GDM1 (cell line): ENCODE measurements at places on chromosomes 7 and 10.

GRCh38 chr10:28320090-28320489, 17.2 kb upstream of the MPP7 start:
- no peak for DNase-seq

GRCh38 chr7:95394370-95394769, 1.8 kb downstream of the PON3 start:
- DNase-seq = no peak

DNA sequence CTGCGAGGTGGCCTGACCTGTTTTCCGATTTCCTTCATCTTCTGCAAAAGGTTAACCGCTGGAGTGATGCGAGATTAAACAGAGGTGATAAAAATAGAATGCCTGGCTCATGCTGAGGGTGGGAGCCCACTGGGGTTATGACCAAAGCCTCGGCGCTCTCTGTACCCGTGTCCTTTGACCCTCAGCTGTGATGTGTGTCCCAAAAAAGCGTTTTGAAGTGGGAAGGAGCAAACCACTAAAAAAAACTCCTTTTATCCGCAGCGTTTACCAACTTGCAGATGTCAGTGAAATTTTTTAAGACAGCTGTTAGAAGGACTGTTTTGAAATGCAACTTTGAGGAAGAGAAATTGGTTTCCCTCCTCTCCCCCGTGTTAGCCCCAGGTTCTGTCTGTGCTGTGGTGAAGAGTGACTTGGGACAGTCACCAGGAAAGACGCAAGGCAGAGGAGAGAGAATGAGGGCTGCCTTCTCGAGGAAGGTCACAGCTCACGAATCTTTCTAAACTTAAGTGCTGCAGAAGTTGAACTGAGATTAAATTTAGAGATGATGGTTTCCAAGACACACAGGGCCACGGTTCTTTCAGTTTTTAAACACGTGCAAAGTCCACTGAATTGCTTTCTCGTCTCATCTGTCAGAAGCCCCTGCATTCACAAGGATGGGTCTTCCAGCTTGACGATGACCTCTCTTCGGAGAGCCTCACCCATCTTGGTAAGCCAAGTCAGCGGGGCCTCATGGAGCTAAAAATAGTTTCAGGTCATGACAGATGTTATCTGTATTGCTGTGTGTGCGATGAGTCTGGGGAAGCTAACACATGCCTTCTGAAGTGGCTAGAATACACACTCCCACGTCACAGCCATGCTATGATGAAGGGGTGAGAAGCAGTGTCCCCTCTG, 27.6 kb downstream of the AMZ1 start:
- no peak for DNase-seq

GRCh38 chr10:86372119-86372783, 5.7 kb upstream of the GRID1 start:
- no peak for DNase-seq

- DNase-seq = no peak
Measured at GRCh38 chr7:97117035-97117371, 495 bp upstream of the SDHAF3 start.

GRCh38 chr7:155810770-155811559, 1.3 kb downstream of the SHH start:
- no peak for DNase-seq

GRCh38 chr7:140517546-140518369, 38.5 kb upstream of the MKRN1 start:
- DNase-seq = peak; percentile 43

- no peak for DNase-seq
Measured at GRCh38 chr10:78467496-78468106, 433.9 kb downstream of the RPS24 start.

- DNase-seq = no peak
Measured at GRCh38 chr10:17984056-17984455, 32.3 kb downstream of the SLC39A12 start.

DNA sequence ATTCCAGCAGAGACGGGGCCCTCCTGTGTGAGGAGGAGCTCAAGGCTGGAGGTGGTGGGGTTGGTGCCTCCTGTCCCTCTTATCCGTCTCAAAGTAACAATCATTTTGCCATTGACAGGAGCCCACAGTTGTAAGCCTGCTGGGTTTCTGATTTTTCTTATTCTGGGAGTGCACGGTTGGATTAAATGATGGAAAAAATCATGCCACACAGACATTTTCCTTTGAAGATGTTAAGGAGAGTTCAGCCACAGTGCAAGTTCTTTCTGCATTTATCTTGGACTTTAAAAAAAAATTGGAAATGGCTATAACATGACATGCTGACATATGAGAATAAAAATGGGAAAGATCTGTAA, 8.4 kb upstream of the LYZL1 start:
- no peak for DNase-seq

DNA sequence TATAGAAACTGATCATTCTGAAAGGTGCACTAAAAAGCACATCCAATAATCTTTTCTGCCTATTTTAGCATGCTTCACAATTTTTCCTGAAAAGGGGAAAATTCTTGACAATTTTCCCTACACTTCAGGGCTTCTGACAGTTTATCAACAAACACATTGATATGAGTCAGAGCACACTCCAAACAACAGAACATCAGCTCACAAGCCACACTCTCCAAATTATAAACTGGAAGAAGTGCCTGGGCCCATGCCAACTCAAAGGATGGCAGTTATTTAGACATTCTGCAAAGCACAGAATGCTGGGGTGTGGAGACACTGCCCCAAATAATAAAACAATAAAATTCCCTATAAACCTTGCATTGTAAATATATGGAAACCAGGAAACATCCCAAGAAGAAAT, 90.8 kb downstream of the ELAPOR2 start:
- no peak for DNase-seq

GRCh38 chr10:22712956-22713852, 1.2 kb downstream of the PIP4K2A start:
- DNase-seq = no peak

DNA sequence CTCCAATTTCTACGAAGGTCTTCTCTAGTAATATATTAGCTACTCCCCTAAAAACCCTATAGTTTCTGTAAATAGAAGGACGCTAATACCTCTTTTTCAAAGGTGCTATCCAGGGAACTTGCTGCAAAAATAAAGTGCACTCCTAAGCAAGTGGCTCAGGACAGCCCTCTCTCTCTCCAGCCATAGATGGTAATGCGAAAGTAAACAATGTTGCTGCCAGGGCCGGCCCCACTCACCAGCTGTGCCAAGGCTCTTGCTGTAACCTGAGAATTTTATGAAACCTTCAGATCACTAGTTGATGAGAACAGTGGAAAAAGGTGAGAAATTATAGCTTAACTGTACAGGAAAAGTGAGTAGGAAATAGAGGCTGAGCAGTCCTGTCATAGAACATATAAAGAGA, 10.9 kb upstream of the TAS2R39 start:
- DNase-seq = no peak

DNA sequence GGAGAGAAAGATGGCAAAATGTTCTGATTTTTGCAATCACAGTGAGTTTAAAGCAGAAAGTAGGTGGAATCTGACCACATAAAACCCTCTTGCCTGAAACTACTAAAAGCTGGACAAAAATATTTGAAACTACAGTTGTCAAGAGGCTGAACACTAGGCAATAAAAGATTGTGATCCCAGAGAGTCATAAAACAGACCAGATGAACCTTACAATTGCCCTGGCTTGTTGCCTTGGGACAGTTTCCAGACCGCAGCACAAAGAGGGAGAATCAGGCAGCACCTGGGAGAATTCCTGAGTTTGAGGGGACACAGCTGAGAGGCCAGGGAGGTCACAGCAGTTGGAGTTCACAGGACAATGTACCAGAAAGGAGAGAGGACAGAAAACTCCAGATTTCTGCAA, 107.3 kb upstream of the NANOS1 start:
- DNase-seq = no peak

DNA sequence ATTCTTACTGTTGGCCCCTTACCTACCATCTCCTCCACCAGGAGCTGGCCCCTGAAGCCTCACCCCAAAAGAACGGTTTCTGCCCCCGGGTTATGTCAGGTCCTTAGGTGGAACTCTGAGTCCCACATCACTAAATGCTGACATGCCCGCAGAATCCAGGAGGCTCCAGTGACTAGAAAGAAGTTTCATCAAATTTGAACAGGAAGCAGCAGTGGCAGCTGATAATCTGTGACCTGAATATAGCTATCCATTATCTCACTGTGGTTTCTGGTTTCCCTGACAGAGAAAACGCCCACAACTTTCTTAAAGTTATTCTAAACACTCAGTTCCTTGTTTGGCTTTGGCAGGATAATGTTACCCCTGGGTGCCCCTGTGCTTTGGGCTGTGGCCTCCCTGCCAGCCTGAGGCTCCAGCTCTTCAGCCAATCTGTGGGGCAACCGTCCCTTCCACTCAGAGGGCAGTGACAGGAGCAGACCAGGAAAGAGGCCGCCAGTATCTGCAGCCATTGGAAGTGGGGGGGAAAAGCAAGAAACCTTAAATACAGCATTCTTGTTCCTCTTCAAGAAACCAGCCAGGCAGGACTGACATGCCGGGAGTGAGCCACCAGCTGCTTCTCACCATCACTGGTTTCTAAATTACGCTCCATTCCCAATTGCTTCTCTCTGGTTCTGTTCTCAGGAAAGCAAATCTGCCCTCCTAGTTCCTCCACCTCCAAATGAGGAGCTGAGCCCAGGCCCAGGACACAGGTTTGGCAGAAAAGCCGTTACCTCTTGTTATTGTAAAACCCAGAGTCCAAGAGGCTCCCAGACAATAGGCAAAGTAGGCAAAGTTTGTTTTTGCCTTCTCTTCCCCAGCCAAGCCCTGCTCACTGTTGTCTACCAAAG, 41.2 kb upstream of the VCL start:
- DNase-seq = peak; percentile 87

GRCh38 chr10:107442035-107442505, 277.6 kb upstream of the SORCS1 start:
- no peak for DNase-seq

DNA sequence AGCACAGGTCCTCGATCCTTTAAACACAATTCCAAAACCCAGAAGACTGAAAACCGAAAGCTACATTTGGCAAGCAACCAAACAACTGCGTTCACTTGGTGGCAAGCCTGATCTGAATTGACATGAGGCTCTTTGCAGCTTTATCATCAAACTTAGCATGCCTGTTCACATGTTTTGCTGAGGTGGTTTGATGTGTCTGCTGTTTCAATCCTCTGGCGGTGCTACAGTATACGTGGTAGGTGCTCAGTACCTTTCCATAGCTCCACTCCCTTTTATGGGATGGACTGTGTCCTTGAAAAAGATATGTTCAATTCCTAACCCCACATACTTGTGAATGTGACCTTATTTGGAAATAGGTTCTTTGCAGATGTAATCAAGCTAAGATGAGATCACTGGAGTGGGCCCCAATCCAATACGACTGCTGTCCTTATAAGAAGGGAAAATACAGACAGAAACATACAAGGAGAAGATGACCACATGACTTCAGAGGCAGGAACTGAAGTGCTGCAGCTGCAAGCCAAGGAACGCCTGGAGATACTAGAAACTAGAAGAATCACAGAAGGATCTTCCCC, 33.4 kb downstream of the CCDC6 start:
- DNase-seq = no peak

- DNase-seq = no peak
Measured at GRCh38 chr10:102507521-102507920, 3.7 kb downstream of the SUFU start.

GRCh38 chr10:121478556-121478955, 119.7 kb downstream of the FGFR2 start:
- DNase-seq = no peak

- DNase-seq = no peak
Measured at GRCh38 chr7:114402876-114403635, 11.6 kb upstream of the FOXP2 start.

- DNase-seq = no peak
Measured at GRCh38 chr10:119807960-119808697, 64.5 kb downstream of the MCMBP start.

- no peak for DNase-seq
Measured at GRCh38 chr7:716222-716621, 10.3 kb upstream of the DNAAF5 start.

DNA sequence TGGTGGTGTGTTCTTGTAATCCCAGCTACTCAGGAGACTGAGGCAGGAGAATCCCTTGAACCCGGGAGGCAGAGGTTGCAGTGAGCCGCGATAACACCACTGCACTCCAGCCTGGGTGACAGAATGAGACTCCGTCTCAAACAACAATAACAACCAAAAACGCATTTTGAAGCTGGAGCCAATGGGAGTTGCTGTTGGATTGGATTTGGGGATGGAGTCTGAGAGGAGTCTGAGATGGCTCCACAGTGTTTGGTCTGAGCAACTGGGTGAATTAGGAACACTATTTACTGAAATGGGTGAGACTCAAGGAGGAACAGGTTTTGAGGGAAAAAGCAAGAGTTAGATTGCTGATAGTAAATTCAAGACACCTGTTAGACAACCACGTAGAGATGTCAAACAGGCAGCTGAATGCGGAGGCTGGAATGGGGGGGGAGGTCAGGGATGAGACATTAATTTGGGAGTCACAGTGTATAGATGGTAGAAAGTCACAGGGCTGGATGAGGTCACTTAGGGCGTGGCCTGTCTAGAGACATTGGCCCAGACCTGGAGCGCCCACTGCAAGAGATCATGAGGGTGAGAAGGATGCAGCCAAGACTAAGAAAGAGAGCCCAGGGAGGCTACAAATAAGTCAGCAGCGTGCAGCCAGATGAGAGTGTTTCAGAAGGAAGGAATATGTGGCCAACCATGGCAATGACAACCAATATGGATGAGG, 56.4 kb downstream of the CYCS start:
- DNase-seq = no peak

GRCh38 chr7:84837405-84837804, 349.5 kb downstream of the SEMA3D start:
- DNase-seq = no peak

- peak; percentile 77 for DNase-seq
Measured at GRCh38 chr10:31318382-31318853, 598 bp upstream of the ZEB1 start.

GRCh38 chr7:41738806-41739205, 35.9 kb upstream of the INHBA start:
- DNase-seq = no peak

DNA sequence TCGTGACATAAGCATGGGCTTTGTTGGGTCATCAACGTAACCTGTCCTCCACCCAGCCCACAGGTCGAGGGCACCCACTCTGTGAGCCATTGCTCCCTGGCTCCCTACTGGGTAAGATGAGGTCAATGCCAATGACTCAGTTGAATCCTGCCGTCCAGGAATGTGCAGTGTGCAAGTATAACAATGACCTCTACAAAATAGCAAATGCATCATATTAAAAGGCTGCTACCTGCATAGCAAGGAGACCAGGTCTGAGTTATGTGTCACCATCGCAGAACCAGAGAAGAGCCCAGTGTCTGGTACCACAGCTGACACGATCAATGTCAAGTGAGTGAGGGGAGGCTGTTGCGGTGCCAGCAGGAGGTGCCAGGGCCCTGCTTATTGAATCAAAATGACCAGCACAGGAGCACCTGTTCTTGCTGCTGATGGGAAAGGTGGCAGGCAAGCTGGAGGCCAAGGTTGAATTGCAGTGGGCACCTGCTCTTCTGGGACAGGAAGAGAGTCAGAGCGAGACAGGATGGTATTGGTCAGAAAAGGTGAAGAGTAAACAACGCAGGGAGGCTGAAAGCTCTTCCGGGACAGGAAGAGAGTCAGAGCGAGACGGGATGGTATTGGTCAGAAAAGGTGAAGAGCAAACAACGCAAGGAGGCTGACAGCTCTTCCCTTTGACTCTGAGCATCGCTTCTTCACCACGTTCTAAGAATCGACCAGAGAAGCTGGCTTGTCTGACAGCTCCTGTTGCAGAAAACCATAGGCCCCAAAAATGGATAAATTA, 108.7 kb upstream of the ADAM12 start:
- no peak for DNase-seq
